ENCODE measurements at places on chromosomes 1 and 21.

DNA sequence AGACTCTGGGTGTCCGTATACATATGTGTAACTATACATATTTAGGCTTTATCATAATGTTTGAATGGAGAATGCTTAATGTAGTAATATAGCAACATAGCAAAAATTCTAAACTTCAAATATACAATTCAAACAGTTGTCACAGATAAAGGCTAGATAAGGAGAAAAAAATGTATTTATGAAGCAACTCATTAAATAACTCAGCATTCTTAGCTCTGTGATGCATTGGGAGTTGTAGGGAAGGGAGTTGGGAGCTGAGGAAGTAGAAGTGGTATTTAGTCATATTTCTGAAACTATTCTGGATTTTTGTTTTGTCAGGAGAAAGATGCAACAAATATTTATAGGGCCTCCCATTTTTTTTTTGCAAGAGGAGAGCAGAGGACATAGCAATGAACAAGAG is 197.8 kb downstream of the PBX1 start:
- no peak for DNase-seq
- H3K27ac ChIP-seq = no peak overlapping the region
- no peaks in the 10 kb centered on the region for H3K27me3 ChIP-seq
- no peaks in the 10 kb centered on the region for H3K4me1 ChIP-seq
- H3K4me3 ChIP-seq = no peak overlapping the region
- no peaks in the 10 kb centered on the region for H3K36me3 ChIP-seq

GRCh38 chr1:43036932-43037331 is 78.3 kb upstream of the SLC2A1 start:
- H3K4me1 ChIP-seq = peaks cover 7% of the 10 kb centered on the region
- H3K4me3 ChIP-seq = no peak overlapping the region
- H3K27ac ChIP-seq = no peak overlapping the region
- no peak for DNase-seq
- H3K27me3 ChIP-seq = no peaks in the 10 kb centered on the region

GRCh38 chr1:99456536-99456935 is 189.4 kb upstream of the PALMD start:
- H3K27ac ChIP-seq = no peak overlapping the region
- H3K4me3 ChIP-seq = no peak overlapping the region
- H3K4me1 ChIP-seq = no peaks in the 10 kb centered on the region
- DNase-seq = no peak
- H3K36me3 ChIP-seq = no peaks in the 10 kb centered on the region

GRCh38 chr1:62599044-62599443 is 1.7 kb downstream of the ANGPTL3 start:
- H3K4me1 ChIP-seq = no peaks in the 10 kb centered on the region
- H3K27ac ChIP-seq = no peak overlapping the region
- no peak overlapping the region for H3K4me3 ChIP-seq
- H3K27me3 ChIP-seq = no peaks in the 10 kb centered on the region
- no peak for DNase-seq

DNA sequence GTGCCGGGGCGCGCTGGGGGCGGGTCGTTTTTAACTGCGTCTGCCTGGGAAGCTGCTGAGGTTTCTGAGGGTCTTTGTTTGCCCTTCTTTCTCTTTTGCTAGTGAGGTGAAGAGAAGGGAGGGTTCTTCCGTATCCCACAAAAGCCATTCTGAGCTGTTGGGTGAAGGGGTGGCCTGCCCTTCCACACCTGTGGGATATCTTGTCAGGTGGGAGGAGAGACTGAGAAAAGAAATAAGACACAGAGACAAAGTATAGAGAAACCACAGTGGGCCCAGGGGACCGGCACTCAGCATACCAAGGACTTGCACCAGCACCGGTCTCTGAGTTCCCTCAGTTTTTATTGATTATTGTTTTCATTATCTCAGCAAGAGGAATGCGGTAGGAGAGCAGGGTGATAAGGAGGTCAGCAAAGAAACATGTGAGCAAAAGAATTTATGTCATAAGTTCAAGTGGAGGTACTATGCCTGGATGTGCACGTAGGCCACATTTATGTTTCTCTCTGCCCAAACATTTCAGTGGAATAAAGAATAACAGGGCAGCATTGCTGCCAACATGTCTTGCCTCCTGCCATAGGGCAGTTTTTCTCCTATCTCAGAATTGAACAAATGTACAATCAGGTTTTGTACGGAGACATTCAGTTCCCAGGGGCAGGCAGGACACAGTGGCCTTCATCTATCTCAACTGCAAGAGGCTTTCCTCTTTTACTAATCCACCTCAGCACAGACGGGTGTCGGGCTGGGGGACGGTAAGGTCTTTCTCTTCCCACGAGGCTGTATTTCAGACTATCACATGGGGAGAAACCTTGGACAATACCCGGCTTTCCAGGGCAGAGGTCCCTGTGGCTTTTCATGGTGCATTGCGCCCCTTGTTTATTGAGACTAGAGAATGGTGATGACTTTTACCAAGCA is 972 bp downstream of the PGBD2 start:
- no peak for DNase-seq
- peaks cover 23% of the 10 kb centered on the region for H3K36me3 ChIP-seq
- H3K4me1 ChIP-seq = peaks cover 36% of the 10 kb centered on the region
- H3K27me3 ChIP-seq = no peaks in the 10 kb centered on the region
- H3K4me3 ChIP-seq = peak overlapping the region; percentile 96

- no peak for DNase-seq
- no peak overlapping the region for H3K4me3 ChIP-seq
- peaks cover 21% of the 10 kb centered on the region for H3K36me3 ChIP-seq
- H3K27me3 ChIP-seq = peaks cover 69% of the 10 kb centered on the region
- no peak overlapping the region for H3K27ac ChIP-seq
- peaks cover 21% of the 10 kb centered on the region for H3K4me1 ChIP-seq
These were observed 6.7 kb downstream of the TBX15 start for GRCh38 chr1:118981436-118981835.

GRCh38 chr1:226381226-226381998 is 26.5 kb downstream of the PARP1 start:
- peaks cover 59% of the 10 kb centered on the region for H3K36me3 ChIP-seq
- no peaks in the 10 kb centered on the region for H3K27me3 ChIP-seq

GRCh38 chr21:33265664-33266049 is 510 bp upstream of the IL10RB start:
- peak overlapping the region; percentile 97 for H3K4me3 ChIP-seq
- H3K27ac ChIP-seq = peak overlapping the region; percentile 98
- no peaks in the 10 kb centered on the region for H3K27me3 ChIP-seq
- H3K4me1 ChIP-seq = peaks cover 37% of the 10 kb centered on the region

DNA sequence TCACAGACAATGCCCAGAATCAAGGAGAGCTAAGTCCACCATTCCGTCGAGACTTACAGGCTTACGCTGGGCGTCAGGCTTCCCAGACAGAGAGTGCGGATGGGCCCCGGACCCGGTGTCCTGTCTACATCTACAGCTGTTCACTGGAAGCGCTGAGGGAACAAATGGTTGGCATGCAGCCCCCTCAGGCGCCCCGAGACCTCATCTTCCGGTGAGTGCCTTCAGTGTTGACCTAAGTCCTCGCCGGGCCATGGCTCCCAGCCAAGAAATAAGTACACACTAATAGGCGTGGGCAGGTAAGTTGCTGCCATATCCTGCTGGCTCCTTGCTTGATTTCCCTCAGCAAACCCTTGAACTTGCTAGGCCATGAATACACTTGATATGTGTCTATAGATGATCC is 26.2 kb downstream of the HYI start:
- no peaks in the 10 kb centered on the region for H3K27me3 ChIP-seq
- DNase-seq = no peak
- peaks cover 33% of the 10 kb centered on the region for H3K36me3 ChIP-seq
- H3K27ac ChIP-seq = no peak overlapping the region

DNA sequence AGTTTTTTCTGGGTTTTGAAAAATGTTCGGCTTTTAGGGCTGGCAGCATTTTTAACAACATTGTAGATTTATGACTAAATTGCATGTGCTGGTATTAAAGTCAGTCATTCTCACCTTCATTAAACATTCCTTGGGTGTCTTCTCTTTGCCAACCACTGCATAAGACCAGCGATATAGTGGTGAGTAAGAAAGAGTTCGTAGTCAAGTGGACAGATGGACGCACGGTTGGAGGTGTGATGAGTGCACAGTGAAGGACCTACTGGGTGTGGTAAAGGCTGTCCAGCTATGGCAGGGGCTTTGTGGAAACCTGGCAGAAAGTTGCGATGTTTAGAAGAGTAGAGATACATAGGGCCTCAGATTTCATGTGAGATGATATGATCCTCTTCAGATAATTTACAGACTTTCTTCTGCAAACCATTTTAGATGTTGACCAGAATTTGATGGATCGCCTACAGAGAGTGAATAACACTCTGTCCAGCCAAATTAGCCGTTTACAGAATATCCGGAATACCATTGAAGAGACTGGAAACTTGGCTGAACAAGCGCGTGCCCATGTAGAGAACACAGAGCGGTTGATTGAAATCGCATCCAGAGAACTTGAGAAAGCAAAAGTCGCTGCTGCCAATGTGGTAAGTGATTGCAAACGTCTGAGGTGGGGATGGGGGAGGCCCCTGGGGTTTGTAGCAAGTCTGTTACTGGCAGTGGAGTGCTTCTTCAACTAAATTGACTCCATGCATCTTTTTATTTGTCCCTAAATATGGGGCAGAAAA is 56.0 kb upstream of the LAMC2 start:
- H3K4me3 ChIP-seq = no peak overlapping the region
- no peak for DNase-seq
- H3K27me3 ChIP-seq = no peaks in the 10 kb centered on the region
- H3K27ac ChIP-seq = peak overlapping the region; percentile 42
- H3K4me1 ChIP-seq = peaks cover 6% of the 10 kb centered on the region
- H3K36me3 ChIP-seq = peaks cover 35% of the 10 kb centered on the region

DNA sequence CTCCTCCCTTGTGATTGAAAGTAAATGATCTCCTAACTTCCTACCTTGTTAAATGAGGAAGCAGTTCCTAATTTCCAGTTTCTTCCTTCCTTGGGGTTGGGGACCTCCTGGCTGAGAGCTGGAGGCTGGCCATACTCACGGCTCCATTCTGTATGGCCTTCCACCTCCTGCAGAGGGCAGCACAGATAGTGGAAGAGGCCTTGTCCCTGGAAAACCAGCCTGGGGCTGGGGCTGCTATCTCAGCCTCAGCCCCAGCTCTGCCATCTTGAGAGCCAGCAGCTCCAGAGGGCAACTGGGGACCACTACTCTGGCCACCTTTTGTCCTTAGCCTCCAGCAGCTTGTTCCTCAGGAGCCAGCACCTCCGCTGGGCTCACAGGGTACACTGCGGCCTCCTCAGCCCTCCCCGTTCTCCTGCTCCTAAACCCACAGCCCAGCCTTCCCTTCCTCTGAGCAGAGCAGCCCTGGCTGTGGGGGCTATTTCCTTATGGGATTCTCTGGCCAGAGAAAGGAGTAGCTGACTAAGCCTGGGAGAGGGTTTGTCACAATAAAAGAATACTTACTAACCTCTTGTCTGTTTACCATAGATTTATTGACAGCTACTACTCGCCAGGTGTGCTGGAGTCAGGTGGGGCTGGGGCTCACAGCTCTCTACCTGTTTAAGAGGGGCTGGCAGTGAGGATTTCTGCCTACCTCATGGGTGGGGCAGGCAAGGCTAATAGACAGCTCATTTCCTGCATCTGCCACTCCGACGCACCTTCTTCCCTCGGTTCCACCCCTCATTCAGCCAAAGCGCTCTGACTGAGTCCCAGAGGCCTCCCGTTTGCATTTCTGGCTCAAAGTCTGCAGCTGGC is 6.3 kb downstream of the TMEM234 start:
- no peak for DNase-seq
- peaks cover 48% of the 10 kb centered on the region for H3K36me3 ChIP-seq
- no peaks in the 10 kb centered on the region for H3K27me3 ChIP-seq
- peak overlapping the region; percentile 47 for H3K27ac ChIP-seq

DNA sequence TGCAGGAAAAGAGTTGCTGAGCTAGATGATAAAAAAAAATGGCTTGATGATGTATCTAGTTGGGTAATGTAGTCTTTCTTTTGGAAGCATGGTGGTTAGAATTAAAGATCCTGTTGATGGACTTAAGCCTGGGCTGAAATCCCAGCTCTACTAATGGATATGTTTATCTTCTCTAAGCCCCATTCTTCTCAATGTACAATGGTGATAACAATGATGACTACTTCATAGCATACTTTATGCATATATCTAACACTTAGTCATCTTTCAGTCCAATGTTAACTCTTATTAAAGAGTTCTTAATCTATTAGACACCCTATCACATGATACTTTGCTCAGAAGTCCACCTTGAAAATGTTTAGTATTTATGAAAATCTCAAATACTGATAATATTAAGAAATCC is 189.5 kb downstream of the PLA2G4A start:
- H3K4me3 ChIP-seq = no peak overlapping the region
- peaks cover 2% of the 10 kb centered on the region for H3K36me3 ChIP-seq
- no peak for DNase-seq
- H3K4me1 ChIP-seq = no peaks in the 10 kb centered on the region

- H3K4me1 ChIP-seq = no peaks in the 10 kb centered on the region
- no peaks in the 10 kb centered on the region for H3K36me3 ChIP-seq
- H3K4me3 ChIP-seq = no peak overlapping the region
These were observed 184.9 kb downstream of the KCNH1 start for GRCh38 chr1:210949039-210949438.

DNA sequence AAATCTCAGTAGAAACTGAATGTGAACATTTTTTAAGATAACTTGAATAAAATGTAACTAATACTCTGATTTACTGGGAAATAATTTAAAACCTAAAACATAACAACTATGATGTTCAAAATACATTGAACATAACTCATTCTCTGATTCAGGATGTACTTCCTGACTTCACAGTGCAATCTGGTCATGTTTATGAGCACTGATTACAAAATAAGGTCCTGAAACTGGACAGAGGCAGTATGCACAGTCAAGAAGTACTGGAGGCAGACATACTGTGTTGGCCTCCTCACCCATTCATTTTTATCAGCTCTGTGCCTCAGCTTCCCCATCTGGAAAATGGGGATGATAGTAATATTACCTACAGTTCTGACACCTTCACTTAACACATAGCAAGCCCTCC is 651.3 kb downstream of the PTPRC start:
- no peak for DNase-seq
- no peaks in the 10 kb centered on the region for H3K36me3 ChIP-seq
- H3K4me3 ChIP-seq = no peak overlapping the region
- H3K4me1 ChIP-seq = peaks cover 11% of the 10 kb centered on the region

GRCh38 chr1:2384130-2384860 is 7.1 kb downstream of the MORN1 start:
- no peaks in the 10 kb centered on the region for H3K27me3 ChIP-seq
- no peak overlapping the region for H3K4me3 ChIP-seq
- peaks cover 10% of the 10 kb centered on the region for H3K4me1 ChIP-seq
- DNase-seq = no peak
- peak overlapping the region; percentile 27 for H3K27ac ChIP-seq

Measured in stimulated activated naive B cell treated with anti-CD40 and anti-IgM and Interleukin-4, amounts not matched to agents 10 μg/mL and 1 μg/mL and 100 μg/mL, for 72 hours (primary cell).